ENCODE measurements at places on chromosomes 6 and 20.

- no peak for DNase-seq
Observed at GRCh38 chr6:147238164-147238563, 33.9 kb downstream of the STXBP5 start.

DNA sequence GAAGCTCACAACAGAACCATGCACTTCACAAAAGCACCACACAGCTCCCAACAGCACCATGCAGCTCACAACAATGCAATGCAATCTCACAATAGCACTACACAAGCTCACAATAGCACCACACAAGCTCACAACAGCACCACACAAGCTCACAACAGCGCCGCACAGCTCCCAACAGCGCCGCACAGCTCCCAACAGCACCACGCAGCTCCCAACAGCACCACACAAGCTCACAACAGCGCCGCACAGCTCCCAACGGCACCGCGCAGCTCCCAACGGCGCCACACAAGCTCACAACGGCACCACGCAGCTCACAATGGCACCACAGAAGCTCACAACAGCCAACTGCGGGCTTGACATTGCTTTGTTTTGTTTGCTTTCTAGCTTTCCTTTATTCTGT lies 198.1 kb downstream of the DLL1 start:
- DNase-seq: peak; percentile 14

DNA sequence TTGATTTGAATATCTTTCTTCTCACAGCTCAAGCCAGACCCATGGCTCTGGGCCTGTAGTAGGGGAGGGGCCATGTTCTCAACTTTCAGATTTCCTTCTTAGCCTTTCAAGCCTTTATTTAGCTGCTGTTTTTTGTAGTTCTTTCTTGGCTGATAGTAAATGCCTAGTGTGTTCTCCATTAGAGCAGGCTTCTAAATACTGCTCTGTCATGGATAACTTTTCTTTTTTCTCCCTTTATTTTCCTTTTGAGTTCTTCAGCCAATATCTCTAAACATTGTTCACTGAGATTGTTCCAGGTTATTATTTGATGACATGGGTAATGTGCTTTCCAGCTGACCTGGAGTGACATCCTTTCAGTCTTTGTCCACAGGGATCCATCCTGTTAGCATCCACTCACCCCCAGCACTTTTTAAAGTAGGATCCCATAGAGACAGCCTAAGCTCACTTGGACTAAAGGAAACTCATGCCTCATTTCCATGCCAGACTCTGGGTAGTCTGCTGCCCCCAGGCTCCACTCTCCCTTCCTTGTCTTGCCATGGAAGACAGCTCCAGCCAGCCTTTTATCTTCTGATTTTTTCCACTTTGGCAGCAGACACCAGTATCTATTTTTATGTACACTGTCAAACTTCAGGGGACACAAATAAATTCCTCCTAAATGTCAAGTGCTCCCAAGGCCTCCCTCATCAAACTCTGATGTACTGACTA lies 645.6 kb downstream of the RNF144B start:
- no peak for DNase-seq

DNA sequence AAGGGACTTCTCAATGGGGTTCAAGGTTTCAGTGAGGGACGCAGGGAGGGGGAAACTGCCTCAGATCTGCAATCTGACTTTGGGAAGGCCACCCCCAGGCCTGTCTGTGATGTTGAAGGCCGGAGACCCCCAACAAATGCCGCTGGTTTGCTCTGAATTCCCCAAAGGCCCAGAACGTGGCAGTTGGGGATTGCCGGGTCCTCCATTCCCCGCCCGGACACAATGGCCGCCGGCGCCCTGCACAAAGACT lies 326 bp upstream of the BCL2L1 start:
- no peak for DNase-seq

DNA sequence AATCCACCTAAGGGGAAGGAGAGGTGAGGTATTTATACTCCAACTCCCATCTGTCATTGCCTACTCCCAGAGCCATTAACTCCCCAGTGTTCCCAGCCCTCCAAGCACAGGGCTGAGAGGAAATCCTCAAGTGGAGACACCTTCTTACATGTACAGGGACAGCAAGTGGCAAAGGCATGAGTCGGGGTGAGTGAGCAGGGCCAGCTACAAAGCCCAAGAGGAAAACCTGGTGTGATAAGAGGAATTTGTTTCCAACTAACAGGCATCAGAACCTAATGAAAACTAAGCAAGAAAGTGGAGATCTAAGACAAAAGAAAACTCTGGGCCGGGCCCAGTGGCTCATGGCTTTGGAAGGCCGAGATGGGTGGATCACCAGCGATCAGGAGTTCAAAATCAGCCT lies 70.0 kb upstream of the SRSF6 start:
- no peak for DNase-seq

DNA sequence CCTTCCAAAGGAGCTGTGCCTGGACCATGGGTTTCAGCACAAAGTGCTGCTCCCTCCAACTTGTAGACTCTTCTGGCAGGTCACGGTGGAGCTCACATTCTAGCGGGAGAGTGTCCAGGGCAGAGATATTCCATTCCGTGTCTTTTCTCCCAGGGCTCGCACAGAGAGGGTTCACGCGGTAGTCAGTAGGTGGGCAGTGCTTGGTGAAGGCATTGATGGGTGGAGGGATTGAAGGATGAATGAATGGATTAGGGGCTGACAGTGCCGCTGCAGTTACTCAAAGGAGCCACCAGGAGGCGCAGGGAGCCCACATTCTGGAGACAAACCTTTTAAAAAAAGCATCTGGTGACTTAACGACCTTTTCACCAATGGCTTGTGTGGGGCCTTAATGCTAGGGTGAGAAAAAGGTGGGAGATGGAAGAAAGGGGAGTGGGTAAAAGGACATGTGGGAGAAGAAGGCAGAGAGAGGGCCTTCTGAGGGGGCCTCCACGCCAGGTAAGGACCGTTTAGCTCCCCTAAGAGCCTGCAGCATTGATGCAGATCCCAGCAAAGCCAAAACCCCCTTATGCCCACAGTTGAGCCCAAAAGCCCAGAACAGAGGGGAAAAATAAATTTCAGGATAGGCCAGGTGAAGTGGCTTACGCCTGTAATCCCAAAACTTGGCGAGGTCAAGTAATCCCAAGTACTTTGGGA lies 17.5 kb upstream of the FAM110A start:
- DNase-seq: peak; percentile 70

Data from left ventricle myocardium superior (tissue), 1 donor.